ENCODE measurements at places on chromosomes 6 and 20. TPM values are rescaled to one million over a fixed set of nuclear protein-coding genes. Genes with fewer than 3 reads are reported as not detected.

MICA gene
- total RNA-seq = 25.7 TPM

XKR7 gene
- total RNA-seq = not detected

MCHR2 gene
- not detected for total RNA-seq

ANGPT4 gene
- under 0.01 TPM for total RNA-seq

SLC12A5 gene
- total RNA-seq = not detected

LMBRD1 gene
- 33.4 TPM for total RNA-seq

OXT gene
- total RNA-seq = not detected

EPPIN gene
- not detected for total RNA-seq

GTF2H4 gene
- total RNA-seq = 10.1 TPM

DDR1 gene
- 13.8 TPM for total RNA-seq

MYL9 gene
- 111 TPM for total RNA-seq

CDC5L gene
- 16.9 TPM for total RNA-seq

CD109 gene
- total RNA-seq = 206 TPM

GNRH2 gene
- total RNA-seq = not detected

RIPPLY2 gene
- 0.97 TPM for total RNA-seq

TBXT gene
- total RNA-seq = not detected

GPX5 gene
- not detected for total RNA-seq

FERMT1 gene
- total RNA-seq = 3.8 TPM

SLC22A7 gene
- total RNA-seq = not detected

GLP1R gene
- total RNA-seq = not detected

TENT5A gene
- total RNA-seq = 61.7 TPM

KCNB1 gene
- 0.24 TPM for total RNA-seq

WFDC10B gene
- total RNA-seq = 0.32 TPM

HDGFL1 gene
- total RNA-seq = not detected

ELOVL4 gene
- total RNA-seq = 7.6 TPM

IFNGR1 gene
- total RNA-seq = 70.3 TPM

ZNF831 gene
- not detected for total RNA-seq

SLC4A11 gene
- 1.3 TPM for total RNA-seq

ZC2HC1B gene
- total RNA-seq = 0.16 TPM

FAM83B gene
- not detected for total RNA-seq

GNAS-AS1 gene
- 0.81 TPM for total RNA-seq

IBTK gene
- total RNA-seq = 64.1 TPM

ADGB gene
- not detected for total RNA-seq

BFSP1 gene
- 2.3 TPM for total RNA-seq

ADGRF5 gene
- under 0.01 TPM for total RNA-seq

CTCFL gene
- total RNA-seq = not detected

SCUBE3 gene
- 3.0 TPM for total RNA-seq

JPH2 gene
- total RNA-seq = 21.4 TPM

ZNF391 gene
- 0.49 TPM for total RNA-seq

FUT9 gene
- not detected for total RNA-seq

UNC5CL gene
- 0.12 TPM for total RNA-seq

OLIG3 gene
- total RNA-seq = not detected

SAPCD1 gene
- total RNA-seq = 0.61 TPM

C6orf141 gene
- total RNA-seq = 0.12 TPM

BMP5 gene
- not detected for total RNA-seq

ZSWIM3 gene
- 5.5 TPM for total RNA-seq

SCGN gene
- not detected for total RNA-seq

EEF1A2 gene
- total RNA-seq = 0.24 TPM

REV3L gene
- 116 TPM for total RNA-seq

WTAP gene
- 104 TPM for total RNA-seq

SLX4IP gene
- total RNA-seq = 5.0 TPM

MATN4 gene
- total RNA-seq = not detected

ACOT13 gene
- 5.7 TPM for total RNA-seq

TJAP1 gene
- 18.8 TPM for total RNA-seq

All from hair follicle dermal papilla cell (primary cell).